ENCODE measurements at places on chromosomes 2 and 18. TPM values are rescaled to one million over a fixed set of nuclear protein-coding genes. Genes with fewer than 3 reads are reported as not detected.

The SAG gene
- total RNA-seq = not detected

The SERPINB3 gene
- total RNA-seq = 0.21 TPM

The GREB1L gene
- 2.2 TPM for total RNA-seq

The LHCGR gene
- not detected for total RNA-seq

The CLEC4F gene
- not detected for total RNA-seq

The RAX gene
- total RNA-seq = not detected

The CTLA4 gene
- not detected for total RNA-seq

The DYNAP gene
- not detected for total RNA-seq

The DIPK1C gene
- not detected for total RNA-seq

The SIX2 gene
- 22.2 TPM for total RNA-seq

The TMEM163 gene
- not detected for total RNA-seq

DNA sequence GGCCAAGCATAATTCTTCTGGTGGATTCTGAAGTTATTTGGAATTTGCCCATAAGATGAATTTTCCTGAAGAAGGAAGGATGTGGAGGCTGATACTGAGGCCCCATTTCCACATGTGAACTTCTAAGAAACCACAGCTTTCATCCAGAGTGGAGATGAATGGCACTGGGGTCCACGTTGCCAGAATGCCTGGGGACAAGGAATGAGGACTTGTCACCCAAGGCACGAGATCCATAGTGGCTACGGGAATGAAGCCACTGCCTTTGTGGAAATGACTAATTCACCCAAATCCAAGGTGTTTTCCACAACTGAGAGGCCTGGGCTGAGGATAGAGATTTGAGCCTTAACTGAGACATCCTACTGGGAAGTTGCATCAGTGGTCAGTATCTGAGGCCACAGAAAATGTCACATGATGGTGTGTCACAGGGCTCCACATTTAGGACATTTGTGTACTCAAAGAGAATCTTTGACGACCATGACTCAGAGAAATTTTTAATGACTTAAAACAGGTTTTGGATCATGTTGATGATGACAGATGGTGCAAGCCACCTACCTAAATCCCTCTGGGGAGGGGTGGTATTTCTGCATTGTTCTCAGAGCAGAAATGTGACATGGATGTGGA lies 286.1 kb downstream of the SOX11 start:
- no peak for DNase-seq
- H3K36me3 ChIP-seq = no peaks in the 10 kb centered on the region
- H3K4me1 ChIP-seq = no peaks in the 10 kb centered on the region

GRCh38 chr2:100197631-100198153 lies 55.3 kb upstream of the AFF3 start:
- peak overlapping the region; percentile 38 for H3K4me3 ChIP-seq
- peaks cover 28% of the 10 kb centered on the region for H3K4me1 ChIP-seq
- no peak for DNase-seq
- peak overlapping the region; percentile 88 for H3K27ac ChIP-seq
- H3K27me3 ChIP-seq = no peaks in the 10 kb centered on the region

- no peaks in the 10 kb centered on the region for H3K36me3 ChIP-seq
- no peak for DNase-seq
- H3K4me3 ChIP-seq = no peak overlapping the region
- H3K4me1 ChIP-seq = no peaks in the 10 kb centered on the region
- no peak overlapping the region for H3K27ac ChIP-seq
- H3K27me3 ChIP-seq = no peaks in the 10 kb centered on the region
These were observed 85.6 kb downstream of the VIT start for GRCh38 chr2:36781907-36782720.

GRCh38 chr2:37357530-37357929 lies 13.1 kb downstream of the QPCT start:
- DNase-seq = no peak
- H3K4me1 ChIP-seq = no peaks in the 10 kb centered on the region
- H3K27ac ChIP-seq = no peak overlapping the region
- H3K4me3 ChIP-seq = no peak overlapping the region
- no peaks in the 10 kb centered on the region for H3K36me3 ChIP-seq
- H3K27me3 ChIP-seq = no peaks in the 10 kb centered on the region

- H3K36me3 ChIP-seq = peaks cover 7% of the 10 kb centered on the region
- H3K4me1 ChIP-seq = peaks cover 24% of the 10 kb centered on the region
- H3K27me3 ChIP-seq = no peaks in the 10 kb centered on the region
- no peak overlapping the region for H3K4me3 ChIP-seq
- H3K27ac ChIP-seq = peak overlapping the region; percentile 85
These were observed 36.5 kb upstream of the HTR2B start for GRCh38 chr2:231161252-231161839.

GRCh38 chr2:221200184-221200839 lies 371.8 kb downstream of the EPHA4 start:
- DNase-seq = no peak
- H3K36me3 ChIP-seq = no peaks in the 10 kb centered on the region
- no peak overlapping the region for H3K4me3 ChIP-seq
- H3K4me1 ChIP-seq = no peaks in the 10 kb centered on the region
- no peak overlapping the region for H3K27ac ChIP-seq
- H3K27me3 ChIP-seq = no peaks in the 10 kb centered on the region

GRCh38 chr18:22710673-22711191 lies 222.4 kb upstream of the RBBP8 start:
- no peaks in the 10 kb centered on the region for H3K4me1 ChIP-seq
- no peaks in the 10 kb centered on the region for H3K27me3 ChIP-seq
- DNase-seq = no peak
- no peaks in the 10 kb centered on the region for H3K36me3 ChIP-seq
- H3K4me3 ChIP-seq = peak overlapping the region; percentile 63
- H3K27ac ChIP-seq = peak overlapping the region; percentile 2

GRCh38 chr2:201267278-201268030 lies 7.1 kb downstream of the CASP8 start:
- DNase-seq = no peak
- H3K27ac ChIP-seq = no peak overlapping the region
- H3K4me3 ChIP-seq = no peak overlapping the region
- H3K27me3 ChIP-seq = no peaks in the 10 kb centered on the region
- peaks cover 25% of the 10 kb centered on the region for H3K36me3 ChIP-seq

- H3K36me3 ChIP-seq = no peaks in the 10 kb centered on the region
- no peak overlapping the region for H3K4me3 ChIP-seq
- H3K27me3 ChIP-seq = no peaks in the 10 kb centered on the region
- DNase-seq = no peak
- no peak overlapping the region for H3K27ac ChIP-seq
- H3K4me1 ChIP-seq = no peaks in the 10 kb centered on the region
These were observed 87.8 kb downstream of the UPP2 start for GRCh38 chr2:158189526-158189925.

GRCh38 chr18:79559436-79559835 lies 120.2 kb upstream of the CTDP1 start:
- no peak overlapping the region for H3K27ac ChIP-seq
- H3K27me3 ChIP-seq = no peaks in the 10 kb centered on the region
- H3K4me1 ChIP-seq = no peaks in the 10 kb centered on the region
- DNase-seq = no peak

DNA sequence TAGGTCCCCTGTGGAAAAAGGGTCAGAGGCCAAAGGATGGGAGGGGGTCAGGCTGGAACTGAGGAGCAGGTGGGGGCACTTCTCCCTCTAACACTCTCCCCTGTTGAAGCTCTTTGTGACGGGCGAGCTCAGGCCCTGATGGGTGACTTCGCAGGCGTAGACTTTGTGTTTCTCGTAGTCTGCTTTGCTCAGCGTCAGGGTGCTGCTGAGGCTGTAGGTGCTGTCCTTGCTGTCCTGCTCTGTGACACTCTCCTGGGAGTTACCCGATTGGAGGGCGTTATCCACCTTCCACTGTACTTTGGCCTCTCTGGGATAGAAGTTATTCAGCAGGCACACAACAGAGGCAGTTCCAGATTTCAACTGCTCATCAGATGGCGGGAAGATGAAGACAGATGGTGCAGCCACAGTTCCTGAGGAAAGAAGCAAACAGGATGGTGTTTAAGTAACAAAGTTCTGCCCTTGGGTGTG lies 165.8 kb downstream of the RPIA start:
- no peak overlapping the region for H3K27ac ChIP-seq
- H3K36me3 ChIP-seq = no peaks in the 10 kb centered on the region
- H3K4me3 ChIP-seq = no peak overlapping the region
- no peaks in the 10 kb centered on the region for H3K4me1 ChIP-seq
- H3K27me3 ChIP-seq = no peaks in the 10 kb centered on the region

GRCh38 chr2:143132355-143132754 lies 3.1 kb downstream of the ARHGAP15 start:
- no peak for DNase-seq
- H3K4me1 ChIP-seq = no peaks in the 10 kb centered on the region
- no peak overlapping the region for H3K27ac ChIP-seq
- H3K4me3 ChIP-seq = no peak overlapping the region
- H3K27me3 ChIP-seq = no peaks in the 10 kb centered on the region
- H3K36me3 ChIP-seq = no peaks in the 10 kb centered on the region

- DNase-seq = no peak
- no peaks in the 10 kb centered on the region for H3K4me1 ChIP-seq
- H3K27ac ChIP-seq = no peak overlapping the region
- peaks cover 19% of the 10 kb centered on the region for H3K27me3 ChIP-seq
- no peaks in the 10 kb centered on the region for H3K36me3 ChIP-seq
These were observed 10.3 kb upstream of the HOXD1 start for GRCh38 chr2:176178038-176178756.

Data from ascending aorta (tissue), 2 donors.